ENCODE measurements at places on chromosomes 5 and 9.

- no peak for DNase-seq
- H3K4me1 ChIP-seq, result no peaks in the 10 kb centered on the region
- no peaks in the 10 kb centered on the region for H3K36me3 ChIP-seq
- no peaks in the 10 kb centered on the region for H3K27me3 ChIP-seq
- no peak overlapping the region for H3K27ac ChIP-seq
Measured at GRCh38 chr9:33765411-33765810, 29.9 kb upstream of the PRSS3 start.

DNA sequence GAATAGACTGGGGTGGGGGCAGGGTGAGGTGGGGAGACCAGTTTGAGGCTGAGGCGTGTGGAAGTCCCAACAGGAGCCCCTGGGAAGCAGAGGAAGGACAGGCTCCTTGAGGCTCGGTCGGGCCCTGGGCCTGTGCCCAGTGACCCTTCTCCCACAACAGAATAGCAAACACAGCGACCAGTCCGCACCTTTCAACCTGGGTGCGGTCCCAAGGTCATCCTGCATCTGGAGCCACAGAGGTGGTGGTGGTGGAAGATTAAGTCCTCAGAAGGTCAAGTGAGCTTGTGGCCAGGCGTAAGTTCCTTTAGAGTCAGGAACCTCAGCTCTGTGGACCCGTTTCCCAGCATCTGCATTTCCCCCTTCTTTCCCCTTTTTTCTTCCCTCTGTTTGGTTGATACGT lies 26.0 kb upstream of the ARAP3 start:
- no peak overlapping the region for H3K4me3 ChIP-seq
- no peak overlapping the region for H3K27ac ChIP-seq
- no peaks in the 10 kb centered on the region for H3K4me1 ChIP-seq
- H3K27me3 ChIP-seq, result peaks cover 35% of the 10 kb centered on the region
- H3K36me3 ChIP-seq, result no peaks in the 10 kb centered on the region
- DNase-seq, result no peak

GRCh38 chr5:135606431-135606830 lies 27.6 kb upstream of the CXCL14 start:
- H3K27ac ChIP-seq, result no peak overlapping the region
- peaks cover 20% of the 10 kb centered on the region for H3K27me3 ChIP-seq

- H3K27me3 ChIP-seq, result no peaks in the 10 kb centered on the region
- H3K4me1 ChIP-seq, result no peaks in the 10 kb centered on the region
- H3K4me3 ChIP-seq, result no peak overlapping the region
- H3K36me3 ChIP-seq, result peaks cover 78% of the 10 kb centered on the region
- DNase-seq, result no peak
Measured at GRCh38 chr5:620586-621180, 8.5 kb downstream of the CEP72 start.

DNA sequence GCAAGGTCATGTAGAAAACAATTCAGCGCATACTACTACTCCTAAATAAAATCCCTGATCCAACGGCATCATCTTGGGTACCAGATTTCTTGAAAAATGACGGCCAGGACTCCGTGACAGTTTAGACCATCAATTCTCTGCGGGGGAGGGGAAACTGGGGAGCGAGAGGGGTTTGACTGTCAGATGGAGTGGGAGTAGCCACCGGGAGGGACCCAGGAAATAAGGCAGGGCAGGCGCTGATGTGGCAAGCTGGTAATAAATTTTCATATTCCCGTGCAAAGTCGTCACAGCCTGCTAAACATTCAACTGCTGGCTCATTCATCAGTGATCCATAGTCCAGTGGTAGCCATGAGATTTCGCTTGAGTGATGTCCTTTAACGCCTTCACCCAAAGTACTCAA lies 457 bp upstream of the CDH18 start:
- H3K4me3 ChIP-seq, result no peak overlapping the region
- DNase-seq, result no peak
- peaks cover 10% of the 10 kb centered on the region for H3K27me3 ChIP-seq
- H3K36me3 ChIP-seq, result no peaks in the 10 kb centered on the region

- H3K36me3 ChIP-seq, result no peaks in the 10 kb centered on the region
- H3K4me3 ChIP-seq, result no peak overlapping the region
- H3K4me1 ChIP-seq, result no peaks in the 10 kb centered on the region
- H3K27me3 ChIP-seq, result no peaks in the 10 kb centered on the region
- H3K27ac ChIP-seq, result no peak overlapping the region
Measured at GRCh38 chr5:158397278-158397677, 538.3 kb upstream of the CLINT1 start.

- no peak for DNase-seq
- no peaks in the 10 kb centered on the region for H3K36me3 ChIP-seq
- no peak overlapping the region for H3K27ac ChIP-seq
- H3K27me3 ChIP-seq, result no peaks in the 10 kb centered on the region
- no peak overlapping the region for H3K4me3 ChIP-seq
- H3K4me1 ChIP-seq, result no peaks in the 10 kb centered on the region
Measured at GRCh38 chr5:112012104-112012503, 255.1 kb upstream of the NREP start.

DNA sequence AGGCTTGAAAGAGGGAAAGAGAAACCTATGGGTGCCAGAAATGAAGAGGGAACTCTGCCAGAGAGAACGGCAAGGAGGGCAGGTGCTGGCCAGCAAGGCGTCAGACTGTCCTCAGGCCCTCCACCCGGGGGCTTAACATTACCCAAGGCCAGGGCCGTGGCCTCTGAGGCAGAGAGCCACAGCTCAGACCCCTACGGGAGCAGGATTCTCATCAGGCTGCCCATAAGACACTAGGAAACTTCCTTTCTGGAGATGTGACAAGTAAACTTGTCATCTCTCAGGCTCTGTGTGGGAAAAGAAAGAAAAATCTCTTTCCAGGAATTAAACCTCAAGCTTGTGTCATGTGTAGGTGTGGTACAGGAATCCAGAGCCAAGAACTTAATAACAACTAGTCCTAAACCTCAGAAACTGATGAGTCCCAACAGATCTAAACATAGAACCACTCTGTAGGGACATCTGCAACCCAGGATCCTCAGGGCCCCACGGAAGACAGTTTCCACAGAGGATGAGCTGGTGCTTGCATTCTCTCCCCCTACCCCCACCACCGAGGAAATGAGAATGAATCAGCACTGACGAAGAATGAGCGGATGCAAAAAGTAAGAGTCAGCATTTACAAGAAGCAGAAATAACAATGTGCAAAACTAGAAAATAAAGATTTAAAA lies 74.3 kb downstream of the DCP2 start:
- no peaks in the 10 kb centered on the region for H3K27me3 ChIP-seq
- H3K4me3 ChIP-seq, result no peak overlapping the region
- H3K27ac ChIP-seq, result no peak overlapping the region

- no peaks in the 10 kb centered on the region for H3K27me3 ChIP-seq
- H3K4me3 ChIP-seq, result peak overlapping the region; percentile 38
- peak; percentile 62 for DNase-seq
- no peaks in the 10 kb centered on the region for H3K36me3 ChIP-seq
Measured at GRCh38 chr5:116454417-116454927, 120.2 kb downstream of the SEMA6A start.

- no peaks in the 10 kb centered on the region for H3K4me1 ChIP-seq
- H3K36me3 ChIP-seq, result no peaks in the 10 kb centered on the region
- peaks cover 2% of the 10 kb centered on the region for H3K27me3 ChIP-seq
- no peak overlapping the region for H3K27ac ChIP-seq
- H3K4me3 ChIP-seq, result no peak overlapping the region
Measured at GRCh38 chr5:38163636-38164237, 94.6 kb upstream of the EGFLAM start.

DNA sequence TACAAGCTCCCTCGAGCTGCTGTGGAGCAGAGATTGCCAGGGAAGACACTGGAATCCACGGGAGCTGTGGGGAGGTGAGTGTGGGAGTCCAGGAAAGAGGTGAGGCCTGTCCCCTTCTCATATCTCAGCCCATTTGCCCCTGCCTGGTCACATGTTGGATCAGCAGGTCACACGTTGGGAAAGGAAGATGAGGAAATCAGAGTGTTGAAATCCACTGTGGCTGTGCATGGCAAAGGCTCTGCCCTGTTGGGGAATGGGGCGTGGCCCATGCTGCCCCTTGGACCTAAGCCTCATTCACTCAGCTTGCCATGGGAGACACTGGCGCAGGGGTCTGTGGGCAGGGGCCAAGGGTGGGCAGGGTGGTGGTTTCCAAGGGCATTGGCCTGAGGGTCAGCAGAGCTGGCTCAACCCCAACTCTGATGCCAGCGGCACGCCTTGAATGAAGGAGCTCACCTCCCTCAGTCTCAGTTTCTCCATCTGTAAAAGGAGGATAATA lies 85.4 kb upstream of the CPEB4 start:
- no peaks in the 10 kb centered on the region for H3K4me1 ChIP-seq
- no peak for DNase-seq
- H3K27me3 ChIP-seq, result no peaks in the 10 kb centered on the region
- no peak overlapping the region for H3K4me3 ChIP-seq

DNA sequence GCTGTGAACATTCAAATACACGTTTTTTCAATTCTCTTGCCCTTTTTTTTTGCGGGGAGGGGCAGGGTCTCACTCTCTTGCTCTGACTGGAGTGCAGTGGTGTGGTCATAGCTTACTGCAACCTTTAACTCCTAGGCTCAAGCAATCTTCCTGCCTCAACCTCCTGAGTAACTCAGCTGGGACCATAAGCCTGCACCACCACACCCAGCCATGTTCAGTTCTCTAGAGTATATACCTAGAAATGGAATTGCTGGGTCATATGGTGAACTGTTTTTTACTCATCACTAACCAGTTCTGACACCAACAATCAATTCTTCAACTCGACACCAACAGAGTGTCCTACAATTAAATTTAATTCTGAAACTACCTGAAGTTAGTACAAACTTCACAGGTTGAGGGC lies 85.5 kb upstream of the ZNF169 start:
- no peaks in the 10 kb centered on the region for H3K27me3 ChIP-seq
- no peak overlapping the region for H3K4me3 ChIP-seq
- H3K27ac ChIP-seq, result no peak overlapping the region
- H3K4me1 ChIP-seq, result peaks cover 39% of the 10 kb centered on the region

Measured in common myeloid progenitor, CD34-positive (primary cell).